Activated CD4-positive, CD25-positive, alpha-beta regulatory T cell (primary cell): ENCODE measurements at places on chromosomes 13 and 19.

GRCh38 chr13:38990693-38991092, at the start of gene STOML3:
STOML3 (minus strand) TSS chr13:38990831; CDS start chr13:38990721, 110 bp downstream.
- no peak for DNase-seq

DNA sequence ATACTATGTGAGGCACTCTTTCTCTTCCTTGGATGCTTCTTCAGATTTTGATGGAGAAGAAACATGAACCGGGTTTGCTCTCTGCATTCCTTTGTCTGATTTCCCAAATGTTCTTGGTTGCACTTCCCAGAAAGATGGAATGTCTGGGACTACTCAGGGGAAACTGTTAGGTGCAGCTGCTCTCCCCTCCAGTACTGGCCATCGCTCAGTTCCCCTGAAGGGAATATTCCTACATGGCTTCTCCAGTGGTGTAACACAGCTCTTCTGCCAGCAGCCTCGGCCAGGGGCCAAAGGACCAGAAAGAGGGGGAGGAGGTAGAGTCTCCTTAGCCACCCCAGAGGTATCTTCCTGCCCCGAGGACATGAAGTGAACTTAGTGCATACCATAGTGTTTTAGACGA, 33.5 kb upstream of the SPRY2 start:
- no peak for DNase-seq

- DNase-seq, result no peak
Observed at GRCh38 chr19:39865186-39865585, 19.0 kb upstream of the FBL start.

DNA sequence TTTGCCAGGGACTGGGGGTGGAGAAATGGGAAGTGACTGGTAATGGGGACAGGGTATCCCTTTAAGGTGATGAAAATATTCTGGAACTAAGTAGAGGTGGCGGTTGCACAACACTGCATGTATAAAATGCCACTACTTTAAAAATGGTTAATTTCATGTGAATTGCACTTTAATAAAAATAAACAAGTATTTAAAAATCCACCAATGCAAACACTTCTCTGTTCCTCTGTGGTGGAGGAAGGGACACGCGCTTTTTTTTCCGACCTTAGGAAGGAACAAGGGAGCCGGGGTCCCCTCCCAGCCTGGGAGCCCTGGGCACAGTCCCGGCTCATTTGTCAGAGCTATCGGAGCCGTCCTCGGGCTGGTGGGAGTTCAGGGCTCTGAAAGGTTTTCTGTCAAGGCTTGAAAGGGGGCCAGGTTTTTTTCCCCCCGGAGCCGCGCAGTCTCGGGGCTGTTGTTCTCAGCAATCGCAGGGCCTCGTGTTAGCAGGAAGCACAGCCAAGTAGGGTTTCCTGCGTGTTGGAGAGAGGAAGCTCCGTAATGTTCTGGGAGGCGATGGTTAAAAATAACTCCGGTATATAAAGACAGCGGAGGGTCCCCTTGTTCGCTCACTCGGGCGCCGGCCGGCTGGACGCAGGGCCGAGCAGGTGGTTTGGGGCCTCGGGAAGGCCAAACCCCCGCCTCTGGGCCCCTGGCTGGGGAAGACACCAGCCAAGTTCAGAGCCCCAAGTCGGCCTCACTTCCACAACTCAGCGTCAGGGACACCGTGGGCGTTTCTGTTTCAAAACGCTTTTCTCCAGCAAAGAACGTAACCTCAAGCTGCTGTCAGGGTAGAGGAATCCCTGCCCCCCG, 41.2 kb upstream of the KLF2 start:
- DNase-seq, result peak; percentile 34
